ENCODE measurements at places on chromosomes 6 and 20.

GRCh38 chr6:131130554-131130940, 4.7 kb upstream of the AKAP7 start:
- DNase-seq = no peak

- peak; percentile 51 for DNase-seq
Measured at GRCh38 chr6:158605266-158605878, 39.2 kb downstream of the DYNLT1 start.

GRCh38 chr20:47358039-47358671, 1.7 kb upstream of the ZMYND8 start:
- no peak for DNase-seq

GRCh38 chr20:50625986-50626677, 65.2 kb downstream of the RIPOR3 start:
- no peak for DNase-seq

DNA sequence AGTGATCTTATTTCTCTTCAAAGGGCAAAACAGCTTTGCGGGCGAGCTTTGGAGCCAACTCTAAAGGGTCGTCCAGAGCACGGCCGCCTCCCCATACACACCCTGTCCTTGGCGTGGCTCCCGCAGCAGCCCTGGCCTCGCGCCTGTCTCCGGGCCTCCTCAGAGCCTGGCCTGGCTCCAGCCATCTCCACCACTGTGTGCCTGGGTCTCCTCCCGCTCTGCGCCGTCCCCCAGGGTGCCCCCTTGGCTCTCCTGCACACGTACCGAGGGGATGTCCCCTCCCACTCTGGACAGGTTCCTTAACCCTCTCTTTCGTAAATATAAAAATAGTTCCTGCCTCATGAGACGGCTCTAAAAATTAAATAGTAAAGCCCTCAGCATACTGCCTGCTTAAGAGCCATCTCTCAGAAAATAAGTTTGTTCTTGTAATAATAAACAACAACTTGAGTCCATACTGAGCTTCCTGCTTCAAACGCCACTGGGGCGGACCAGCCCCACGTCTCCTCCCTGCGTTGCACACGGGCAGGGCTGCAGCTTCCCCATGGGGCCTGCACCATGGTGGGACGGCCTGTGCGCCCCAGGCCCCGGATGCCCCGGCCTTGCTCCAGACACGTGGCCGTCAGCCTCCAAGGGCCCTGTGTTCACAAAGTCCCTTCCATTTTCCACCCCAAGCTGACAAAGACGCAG, 226.2 kb downstream of the TTLL2 start:
- DNase-seq = no peak

DNA sequence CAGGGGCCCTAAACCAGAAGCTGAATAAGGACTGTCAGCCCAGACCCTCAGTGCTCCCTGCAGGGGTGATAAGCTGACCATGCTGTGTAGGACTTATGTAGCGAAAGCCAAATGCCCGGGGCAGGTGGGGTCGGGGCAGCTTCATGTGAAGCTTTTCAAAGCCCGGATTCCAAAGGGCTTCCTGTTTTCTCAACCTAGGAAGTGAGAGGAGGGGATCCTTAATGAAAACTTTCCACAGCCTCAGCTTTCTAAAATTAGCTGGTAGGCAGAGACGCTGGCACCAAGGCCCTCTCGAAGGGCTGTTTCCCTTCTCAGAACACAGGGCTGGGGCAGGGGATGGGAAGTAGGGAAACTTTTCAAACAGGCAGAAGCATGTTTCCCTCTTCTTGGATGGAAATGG, 148.9 kb downstream of the NFATC2 start:
- DNase-seq = no peak

DNA sequence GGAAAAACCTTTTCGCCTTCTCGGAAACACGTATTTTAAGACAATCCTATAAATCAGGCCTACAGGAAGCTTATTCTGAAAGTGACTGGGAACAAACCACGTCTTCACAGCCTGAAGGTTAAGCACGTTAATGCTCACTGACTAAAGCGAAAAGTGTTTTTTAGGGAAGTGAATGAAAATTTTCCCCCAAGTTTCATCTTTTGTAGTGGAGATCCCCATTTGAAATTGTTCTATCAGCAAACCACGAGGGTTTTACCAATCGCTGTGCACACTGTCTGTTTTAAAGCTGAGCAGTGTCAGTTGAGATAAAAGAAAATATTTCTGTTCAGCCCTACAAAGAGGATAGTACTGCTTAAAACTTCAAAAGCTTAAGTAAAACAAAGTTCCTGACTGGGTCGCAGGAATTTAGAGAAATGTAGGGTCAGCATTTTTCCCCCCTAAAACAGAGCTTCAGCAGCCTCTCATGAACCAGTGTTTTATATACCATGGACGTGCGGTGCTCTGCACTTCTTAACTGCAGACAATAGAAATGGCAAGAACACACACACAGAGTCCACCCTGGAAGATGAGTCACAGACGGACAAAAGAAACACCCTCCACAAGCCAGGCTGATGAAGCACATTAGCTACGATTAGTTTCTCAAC, 34.9 kb downstream of the SLC22A23 start:
- DNase-seq = no peak

- DNase-seq = no peak
Measured at GRCh38 chr20:19528286-19529030, 229.6 kb upstream of the RIN2 start.
